ENCODE measurements at places on chromosomes 5 and 9.
A peak's percentile ranks its signal among the peaks of the same experiment; 100 is the strongest.

- no peak for DNase-seq
Observed at GRCh38 chr9:71941060-71941568, 29.7 kb downstream of the C9orf85 start.

- peak; percentile 4 for DNase-seq
Observed at GRCh38 chr9:113546566-113546965, 83.0 kb downstream of the RGS3 start.

GRCh38 chr5:97100476-97100875 lies 41.9 kb downstream of the LIX1 start:
- DNase-seq = no peak

- DNase-seq = no peak
Observed at GRCh38 chr9:98341157-98342097, 86.0 kb upstream of the TBC1D2 start.

- no peak for DNase-seq
Observed at GRCh38 chr5:14532180-14532579, 49.4 kb upstream of the OTULINL start.

GRCh38 chr9:72775570-72775969 lies 177.3 kb downstream of the ALDH1A1 start:
- no peak for DNase-seq

DNA sequence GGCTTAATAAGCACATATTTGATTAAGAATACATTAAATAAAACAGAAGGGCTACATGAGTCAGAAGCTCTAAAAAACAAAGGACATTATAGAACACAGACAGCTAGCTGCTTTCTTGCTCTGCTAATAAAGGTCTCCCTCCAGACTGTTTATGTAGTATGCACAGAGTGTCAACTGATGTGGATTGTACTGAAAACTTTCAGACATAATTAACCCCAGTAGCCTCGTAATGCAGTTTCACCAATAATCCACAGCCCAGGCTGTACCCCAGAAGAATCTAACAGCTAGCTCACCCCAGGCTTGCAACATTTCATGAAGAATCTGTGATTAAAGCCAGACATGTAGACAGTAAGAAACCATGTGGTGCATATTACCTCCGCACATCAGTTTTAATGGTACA lies 30.8 kb downstream of the FGF10 start:
- no peak for DNase-seq

GRCh38 chr9:3912280-3912679 lies 386.5 kb upstream of the RFX3 start:
- DNase-seq = no peak

DNA sequence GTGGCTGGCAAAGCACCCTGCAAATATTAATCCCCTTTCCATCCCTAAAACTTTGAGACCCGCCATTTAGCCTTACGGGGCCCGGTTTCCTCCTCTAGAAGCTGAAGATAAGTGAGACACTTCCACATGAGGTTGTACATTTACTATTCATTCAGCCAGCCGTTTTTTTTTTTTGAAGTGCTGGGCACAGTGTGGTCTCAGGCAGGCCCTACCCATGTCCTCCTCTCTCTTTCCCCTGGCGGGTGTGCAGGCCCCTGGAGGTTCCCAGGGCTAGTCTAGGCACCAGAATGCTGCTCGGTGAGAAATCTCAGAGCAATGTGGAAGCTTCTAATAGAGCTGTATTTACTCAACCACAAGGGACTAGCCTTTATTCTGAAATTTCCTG lies 107.4 kb upstream of the LARP1 start:
- DNase-seq = no peak

DNA sequence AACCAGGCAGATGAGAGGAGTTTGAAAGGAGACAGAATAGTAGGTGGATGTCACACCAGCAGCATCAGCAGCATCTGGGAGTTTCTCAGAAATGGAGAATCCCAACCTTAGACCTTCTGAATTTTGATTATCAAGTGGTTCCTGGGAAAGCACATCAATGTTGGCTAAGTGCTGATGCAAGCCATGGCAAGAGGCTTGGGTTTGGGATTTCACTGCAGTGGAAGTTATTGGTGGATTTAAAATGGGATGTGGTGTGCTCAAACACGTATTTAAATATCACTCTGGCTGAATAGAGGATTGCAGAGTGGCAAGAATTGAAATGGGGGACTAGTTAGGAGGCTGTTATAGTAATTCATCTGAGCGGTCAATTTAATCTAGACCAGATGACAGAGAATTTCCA lies 387.8 kb upstream of the WWC1 start:
- DNase-seq = no peak

DNA sequence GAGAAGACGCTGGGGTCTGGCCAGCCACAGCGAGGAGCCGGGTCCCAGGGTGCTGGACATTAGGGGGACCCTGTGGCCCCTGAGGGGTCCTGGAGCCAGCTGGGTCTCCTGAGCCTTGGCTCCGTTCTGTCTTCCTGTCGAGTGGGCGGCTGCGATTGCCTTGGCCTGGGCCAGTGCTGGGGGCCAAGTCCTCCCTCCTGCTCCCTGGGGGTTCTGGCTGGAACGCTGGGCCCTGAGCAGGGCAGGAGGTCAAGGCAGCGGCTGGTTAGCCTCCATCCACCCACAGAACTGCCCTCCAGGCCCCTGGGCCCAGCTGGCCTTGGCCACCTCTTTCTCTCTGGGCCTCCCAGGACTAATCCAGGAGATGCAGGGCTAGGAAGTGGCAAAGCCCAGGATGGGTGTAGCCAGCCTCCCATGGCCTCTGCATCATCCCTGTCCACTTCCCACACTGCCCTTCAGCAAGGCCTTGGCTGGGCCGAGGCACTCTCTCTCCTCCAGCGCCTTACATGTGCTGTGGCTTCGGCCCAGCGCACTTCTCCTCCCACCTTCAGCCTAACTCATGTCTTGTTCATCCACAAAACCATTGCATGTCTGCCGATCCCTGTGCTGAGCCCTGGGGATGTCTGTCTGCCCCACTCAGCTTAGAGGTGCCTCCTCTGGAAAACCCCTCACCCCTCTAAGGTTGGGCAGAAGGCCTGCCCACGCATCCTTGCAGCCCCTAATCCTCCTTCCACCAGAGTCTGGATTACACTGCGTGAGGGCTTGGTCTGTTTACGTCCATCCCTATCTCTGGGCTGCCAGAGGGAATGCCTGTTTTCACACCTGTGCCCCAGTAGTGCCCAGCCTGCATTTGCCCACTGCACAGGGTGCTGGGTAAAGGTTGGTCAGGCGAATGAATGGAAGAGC lies 5.0 kb downstream of the LAMC3 start:
- no peak for DNase-seq

GRCh38 chr9:131198041-131198715 lies 72.8 kb downstream of the NUP214 start:
- DNase-seq = no peak

DNA sequence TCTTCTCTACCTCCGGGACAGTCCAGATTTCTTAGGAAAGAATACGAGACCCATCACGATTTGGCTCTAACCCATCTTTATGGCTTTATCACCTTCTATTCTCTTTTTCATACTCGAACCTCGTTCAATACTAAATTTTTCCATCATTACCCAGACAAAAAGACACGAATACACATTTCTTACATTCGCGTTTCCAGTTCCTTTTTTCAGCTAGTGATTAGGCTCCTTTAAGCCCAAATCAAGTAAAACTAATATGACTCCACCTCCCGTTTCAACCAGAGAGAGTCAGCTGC lies 506 bp downstream of the ZBTB6 start:
- DNase-seq = no peak

GRCh38 chr5:12662545-12663314 lies 758.5 kb upstream of the CTNND2 start:
- no peak for DNase-seq

- DNase-seq = no peak
Observed at GRCh38 chr5:16642867-16643266, 26.1 kb upstream of the RETREG1 start.

DNA sequence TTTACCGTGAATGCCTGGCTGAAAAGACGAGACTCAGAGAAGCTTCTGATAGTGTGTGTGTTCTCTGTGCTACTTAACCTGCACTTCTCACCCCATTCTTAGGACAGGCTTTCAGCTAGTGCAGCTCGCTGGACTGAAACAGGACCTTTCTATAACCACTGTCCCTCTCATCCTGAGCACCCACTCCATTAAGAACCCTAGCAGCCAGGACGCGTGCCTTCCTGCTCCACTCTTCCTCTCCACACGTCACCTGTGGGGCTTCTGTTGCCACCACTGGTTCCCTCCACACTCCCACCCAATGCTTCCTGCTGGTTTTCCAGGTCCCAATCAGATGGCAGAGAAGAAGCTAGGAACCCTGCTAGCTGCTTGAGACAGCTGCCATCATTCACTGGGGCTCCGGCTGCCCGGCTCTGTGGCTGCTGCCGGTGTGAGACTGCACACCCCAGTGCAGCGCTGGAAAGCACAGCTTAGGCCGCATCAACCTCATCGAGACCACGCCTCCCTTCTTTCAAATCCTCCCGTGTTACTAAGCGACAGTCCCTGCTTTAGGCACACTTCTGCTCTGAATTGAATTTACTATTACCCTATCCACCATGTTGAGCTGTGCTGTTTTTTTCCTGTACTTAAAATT lies 44.0 kb downstream of the RNF130 start:
- DNase-seq = no peak

DNA sequence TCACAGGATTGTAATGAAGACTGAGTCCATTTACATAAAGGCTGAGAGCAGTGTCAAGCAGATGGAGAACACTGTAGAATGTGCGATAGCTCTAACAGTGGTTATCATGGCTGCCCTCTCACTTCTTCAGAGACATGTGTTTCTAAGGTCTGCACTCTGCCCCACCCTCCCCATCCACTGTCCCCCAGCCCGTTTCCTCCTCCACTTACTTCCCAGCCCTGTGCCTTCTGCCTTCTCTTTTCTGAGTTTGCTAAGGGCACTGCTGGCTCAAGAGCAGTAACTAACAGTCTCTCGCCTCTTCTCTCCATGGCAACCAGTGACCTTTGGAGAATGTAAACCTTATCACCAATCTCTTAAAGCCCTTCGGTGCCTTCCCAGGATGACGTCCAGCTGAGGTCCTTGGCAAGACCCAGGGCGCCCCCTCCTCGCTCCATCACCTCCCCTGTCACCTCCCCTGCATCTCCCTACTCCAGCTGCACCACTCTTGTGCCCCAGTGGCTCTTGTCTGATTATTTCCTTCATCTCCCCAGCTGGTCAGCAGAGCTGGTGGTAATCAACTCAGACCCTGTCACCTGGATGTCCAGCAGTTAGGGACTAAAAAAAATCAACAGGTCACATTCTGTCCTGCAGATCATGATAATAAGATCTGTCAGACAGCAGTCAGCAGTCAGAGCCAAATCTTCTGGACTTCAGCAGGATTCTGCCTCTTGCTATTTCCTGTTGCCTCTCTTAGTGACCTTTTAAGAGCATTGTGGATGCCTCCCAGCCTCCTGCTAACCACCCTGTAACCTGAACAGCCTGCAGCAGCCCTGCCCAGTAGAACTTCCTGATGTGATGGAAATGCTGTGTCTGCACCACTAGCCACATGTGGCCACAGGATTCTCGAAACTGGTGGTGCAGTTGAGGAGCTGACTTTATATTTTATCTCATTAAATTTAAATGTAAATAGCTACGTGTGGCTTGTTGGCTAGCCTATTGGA lies 9.0 kb downstream of the FXN start:
- no peak for DNase-seq

GRCh38 chr5:57032151-57032551 lies 80.2 kb upstream of the MIER3 start:
- no peak for DNase-seq

DNA sequence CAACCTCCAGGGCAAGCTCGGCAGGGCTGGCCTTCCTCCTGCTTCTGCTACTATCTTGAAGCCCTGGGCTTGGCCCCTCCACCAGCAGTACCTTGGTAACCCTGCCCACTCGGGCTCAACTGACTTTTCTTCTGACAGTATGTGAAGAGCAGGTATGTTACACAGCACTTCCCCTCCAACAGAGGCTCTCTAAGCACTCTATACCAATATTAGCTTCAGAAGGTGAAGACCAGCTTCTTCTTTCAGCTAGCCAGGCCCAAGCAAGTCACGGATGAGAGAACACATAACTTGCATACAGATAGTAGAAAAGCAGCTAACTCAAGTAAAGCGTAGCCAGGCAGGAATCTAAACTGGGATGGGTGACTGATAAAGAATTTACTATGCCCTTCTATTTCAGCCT lies 64.3 kb downstream of the FEM1C start:
- DNase-seq = no peak

DNA sequence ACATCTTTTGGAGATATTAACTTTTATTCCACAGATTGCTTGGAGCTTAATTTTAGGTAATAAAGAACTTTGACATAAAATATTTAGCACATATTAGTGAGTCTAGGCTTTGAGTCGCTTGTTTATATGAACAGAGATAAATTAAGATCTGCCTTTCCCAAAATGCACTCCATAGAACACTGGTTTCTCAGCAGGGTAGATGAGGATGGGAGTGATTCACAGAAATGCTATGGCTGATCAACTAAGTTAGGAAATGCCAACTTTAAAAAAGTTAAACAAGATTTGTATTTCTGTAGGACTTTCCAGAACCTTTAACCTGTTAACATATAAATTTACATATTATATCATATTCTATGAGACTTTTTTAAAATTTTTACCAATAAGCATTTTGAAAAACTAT lies 65.2 kb downstream of the STARD4 start:
- DNase-seq = no peak

GRCh38 chr9:87770616-87771315 lies 44.8 kb downstream of the CTSL start:
- no peak for DNase-seq

DNA sequence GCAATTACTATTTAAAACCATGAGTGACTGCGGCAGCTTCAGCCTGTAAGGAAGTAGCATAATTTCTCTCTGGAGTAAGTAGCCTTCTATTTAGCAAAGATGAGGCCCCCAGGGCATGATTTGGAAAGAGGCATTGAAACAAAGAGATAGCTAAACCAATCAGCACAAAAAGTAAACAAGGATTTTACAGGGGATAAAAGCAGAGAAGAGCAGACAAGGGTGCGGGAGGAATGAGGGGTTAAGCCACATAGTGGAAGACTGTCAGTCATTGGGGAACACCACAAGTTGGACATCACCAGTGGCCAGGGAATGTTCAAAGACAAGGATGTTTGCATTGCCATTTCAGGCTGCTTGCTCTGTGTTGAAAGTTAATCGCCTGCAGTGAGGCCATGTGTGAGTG lies 24.0 kb upstream of the C5orf63 start:
- no peak for DNase-seq

GRCh38 chr9:106697750-106698502 lies 165.0 kb upstream of the ZNF462 start:
- peak; percentile 74 for DNase-seq

- peak; percentile 98 for DNase-seq
Observed at GRCh38 chr5:6766604-6767093, 53.4 kb downstream of the TENT4A start.

DNA sequence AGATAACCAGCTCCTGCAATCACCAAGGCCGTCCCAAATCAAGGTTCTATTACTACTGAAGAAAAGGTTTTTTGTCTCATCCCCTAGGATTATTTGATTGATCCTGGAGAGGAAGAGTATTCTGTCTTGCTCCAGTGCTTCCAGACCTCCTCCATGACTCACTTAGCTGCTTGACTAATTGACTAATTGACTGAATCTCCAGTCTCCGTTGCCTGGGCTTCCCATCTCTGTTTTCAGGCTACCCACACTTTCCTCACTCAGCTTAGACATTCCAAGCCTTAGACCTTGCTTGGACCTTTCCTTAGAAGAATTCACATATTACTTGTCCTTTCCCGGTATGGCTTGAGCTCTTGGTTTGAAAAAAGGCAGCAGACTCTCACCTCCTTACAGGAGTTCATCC lies 60.6 kb downstream of the FRMD3 start:
- no peak for DNase-seq

Measured in RWPE2 (cell line).